Esophagus muscularis mucosa (tissue), 4 donors: ENCODE measurements at places on chromosomes 2 and 18. TPM values are rescaled to one million over a fixed set of nuclear protein-coding genes. Genes with fewer than 3 reads are reported as not detected.

- no peak for DNase-seq
Measured at GRCh38 chr2:184053326-184053725, 545.0 kb upstream of the ZNF804A start.

DNA sequence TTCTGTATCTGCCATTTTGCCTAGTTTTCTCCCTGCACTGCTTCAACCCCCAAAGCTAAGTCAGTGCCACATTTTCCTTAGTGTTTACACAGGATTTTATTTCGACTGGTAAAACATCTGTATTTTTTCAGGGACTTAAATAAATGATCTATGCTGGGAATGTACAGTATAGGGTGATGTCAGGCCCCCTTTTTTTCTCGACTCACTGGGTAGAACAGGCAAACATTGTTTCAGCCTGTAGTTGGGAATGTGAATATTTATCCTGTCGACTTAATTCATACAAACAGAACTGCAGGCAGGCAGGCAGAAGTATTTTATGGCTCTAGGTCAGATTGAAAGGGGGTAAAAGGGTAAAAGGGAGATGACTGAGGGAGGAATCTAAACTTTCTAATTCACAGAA lies 123.5 kb upstream of the ZFP36L2 start:
- no peak for DNase-seq

Gene TLX2
- total RNA-seq = 0.99 TPM

DNA sequence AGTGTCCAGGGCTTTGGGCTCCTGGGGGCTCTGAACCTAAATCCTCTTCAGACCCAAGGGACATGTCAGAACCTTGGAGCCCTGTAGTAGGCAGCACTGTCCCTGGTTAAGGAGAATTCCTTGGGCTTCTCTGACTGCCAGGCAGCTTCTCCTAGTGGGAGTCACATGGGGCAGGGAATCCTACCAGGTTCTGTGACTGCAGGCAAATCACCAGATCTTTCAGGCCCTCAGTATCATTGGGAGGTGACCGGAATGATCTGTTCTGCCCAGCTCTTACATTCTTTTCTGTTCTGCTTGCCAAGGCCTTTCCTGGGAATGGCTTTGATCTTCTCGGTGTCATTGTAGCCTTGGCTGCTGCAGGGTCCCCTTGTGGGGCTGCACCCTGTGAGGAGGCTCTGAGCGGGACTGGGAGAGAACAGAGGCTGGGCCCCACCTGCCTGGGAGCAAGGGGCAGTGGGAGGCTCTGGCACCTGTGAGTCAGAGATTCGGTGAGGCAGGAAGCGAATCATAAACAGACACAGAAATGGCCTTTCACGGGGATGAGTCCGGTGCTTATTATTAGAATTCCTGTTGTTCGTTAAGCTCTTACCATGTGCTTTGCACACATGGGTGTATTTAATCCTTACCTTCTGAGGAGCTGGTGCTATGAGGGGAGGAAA lies 14.1 kb downstream of the CEP68 start:
- no peak for DNase-seq

GRCh38 chr2:190879474-190880377 lies 895 bp upstream of the GLS start:
- DNase-seq = no peak

Gene SAG
- not detected for total RNA-seq

- DNase-seq = peak; percentile 62
Measured at GRCh38 chr18:69469444-69469919, 68.8 kb downstream of the DOK6 start.

Gene AMER3
- total RNA-seq = not detected

DNA sequence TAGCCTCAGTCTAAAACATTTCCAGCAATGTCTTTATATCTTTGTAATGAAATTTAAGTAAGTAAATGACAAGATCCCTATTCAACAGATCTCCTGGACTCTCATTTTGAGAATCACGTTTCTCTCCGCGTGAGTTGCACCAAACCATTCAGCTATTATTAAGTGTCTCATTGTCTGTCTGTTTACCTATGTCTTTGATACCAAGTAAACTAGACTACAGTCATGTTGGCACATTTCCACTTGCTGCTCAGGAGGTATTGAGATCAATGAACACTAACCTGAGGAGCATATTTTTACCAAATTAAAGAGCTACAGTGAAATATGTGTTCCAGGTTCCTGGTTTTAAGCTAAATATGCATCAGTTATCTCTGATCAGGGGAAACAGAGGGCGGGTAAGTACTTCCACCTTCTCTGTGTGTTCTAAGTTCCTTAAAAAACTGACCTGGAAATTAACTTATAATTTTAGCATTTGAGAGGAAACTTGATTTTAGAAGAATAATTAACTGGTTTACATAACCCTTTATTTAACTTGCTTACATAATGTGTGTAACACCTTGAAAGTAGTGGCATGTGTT lies 125.8 kb downstream of the OSBPL6 start:
- DNase-seq = no peak

- DNase-seq = no peak
Measured at GRCh38 chr18:70337139-70337972, 48.5 kb downstream of the SOCS6 start.

- no peak for DNase-seq
Measured at GRCh38 chr2:134173338-134174016, 80.4 kb upstream of the MGAT5 start.

- no peak for DNase-seq
Measured at GRCh38 chr2:38533757-38534545, 68.8 kb downstream of the HNRNPLL start.
